HCEC 1CT (cell line): ENCODE measurements at places on chromosomes 5 and 9.

DNA sequence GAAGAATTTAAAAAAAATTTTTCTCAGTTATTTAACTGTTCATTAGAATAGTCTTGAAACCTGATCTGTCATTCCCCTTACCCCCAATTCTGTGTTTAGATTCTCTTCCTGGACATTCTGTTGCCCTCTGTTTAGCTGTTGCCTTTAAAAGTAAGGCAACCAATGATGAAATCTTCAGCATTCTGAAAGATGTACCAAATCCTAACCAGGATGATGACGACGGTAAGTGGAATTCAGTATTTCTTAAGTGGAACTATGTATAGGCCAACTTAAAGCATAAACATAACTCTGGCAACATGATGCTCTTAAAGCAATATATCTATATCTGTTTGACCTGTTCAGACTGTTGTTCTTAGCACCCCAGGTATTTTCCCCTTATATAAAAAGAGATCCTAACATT lies 27.2 kb downstream of the NCBP1 start:
- DNase-seq: peak; percentile 83

GRCh38 chr5:172659909-172660628 lies 19.0 kb downstream of the NEURL1B start:
- DNase-seq: peak; percentile 87

DNA sequence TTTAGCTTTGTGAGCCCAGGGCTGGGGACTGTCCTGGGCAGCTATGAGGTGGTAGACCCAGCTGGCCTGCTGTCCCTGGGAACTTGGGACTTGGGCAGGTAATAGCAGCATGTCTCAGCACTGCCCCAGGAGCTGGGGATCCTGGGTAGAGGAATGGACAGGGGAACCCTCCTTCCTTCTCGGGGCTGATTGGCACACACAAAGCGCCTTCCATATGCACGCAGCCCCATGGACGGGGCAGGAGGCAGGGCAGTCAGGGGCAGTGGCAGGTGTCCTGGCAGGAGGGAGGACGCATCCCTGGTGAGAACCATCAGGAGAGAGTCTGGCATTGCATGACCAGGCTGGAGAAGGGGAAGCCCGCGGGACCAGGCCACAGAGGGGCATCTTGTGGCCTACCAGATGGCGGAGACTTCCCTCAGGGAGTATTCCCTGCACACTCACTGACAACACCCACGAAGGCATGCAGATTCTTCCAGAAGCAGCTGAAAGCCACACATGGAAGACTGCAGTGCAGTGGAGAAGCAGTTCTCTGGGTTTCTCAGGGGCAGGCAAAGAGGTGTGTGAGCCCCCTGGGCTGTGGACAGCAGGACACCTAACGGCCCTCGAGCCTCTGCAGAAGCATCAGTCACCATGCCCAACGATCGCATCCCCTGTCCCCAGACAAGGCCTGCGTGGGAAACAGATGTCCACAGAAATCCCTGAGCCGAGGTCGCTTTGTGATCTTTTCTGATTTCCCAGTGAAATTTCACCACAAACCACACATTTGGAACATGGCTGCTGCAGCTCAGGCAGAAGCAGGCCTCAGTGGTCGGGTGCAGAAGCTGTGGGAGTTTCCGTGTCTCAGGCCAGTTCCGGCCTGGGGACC lies 7.0 kb upstream of the NKD2 start:
- no peak for DNase-seq

DNA sequence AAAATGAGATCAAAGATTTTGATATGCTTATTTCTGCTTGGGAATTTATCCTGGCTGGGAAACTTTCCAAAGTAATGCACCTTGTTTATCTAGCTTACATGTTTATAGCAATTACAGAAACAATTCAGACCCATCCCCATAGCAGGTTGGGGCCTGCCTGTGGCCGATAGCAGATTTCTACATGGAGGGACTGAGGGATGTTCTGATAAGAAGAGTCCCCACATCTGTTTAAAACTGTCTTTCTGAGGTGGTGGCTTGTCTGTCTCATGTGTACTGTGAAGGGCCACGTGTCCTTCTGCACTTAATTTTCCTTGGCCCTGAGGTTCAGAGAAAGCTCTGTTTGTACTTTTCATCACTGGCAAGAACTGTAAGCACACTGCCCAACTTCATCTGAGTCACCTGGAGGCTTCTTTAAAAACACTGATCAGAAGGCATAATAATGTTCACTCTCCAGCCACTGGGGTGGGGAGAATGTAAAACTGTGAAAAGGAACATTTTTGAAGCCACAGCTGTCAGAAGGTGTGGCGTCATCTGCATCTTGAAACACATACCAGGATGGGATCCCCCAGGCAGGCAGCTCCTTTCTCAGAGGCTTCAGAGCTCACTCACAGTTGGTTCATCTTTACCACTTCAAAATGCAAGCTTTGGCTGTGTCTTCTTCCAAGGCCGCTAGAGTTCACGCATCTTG lies 80.3 kb downstream of the MAP1B start:
- no peak for DNase-seq

- peak; percentile 55 for DNase-seq
Measured at GRCh38 chr9:137227054-137227852, at the start of gene RNF224. TSS of gene RNF224 (plus strand) at chr9:137227502. CDS start at chr9:137228336, 834 bp downstream.

GRCh38 chr5:51487952-51488351 lies 104.7 kb downstream of the ISL1 start:
- no peak for DNase-seq

DNA sequence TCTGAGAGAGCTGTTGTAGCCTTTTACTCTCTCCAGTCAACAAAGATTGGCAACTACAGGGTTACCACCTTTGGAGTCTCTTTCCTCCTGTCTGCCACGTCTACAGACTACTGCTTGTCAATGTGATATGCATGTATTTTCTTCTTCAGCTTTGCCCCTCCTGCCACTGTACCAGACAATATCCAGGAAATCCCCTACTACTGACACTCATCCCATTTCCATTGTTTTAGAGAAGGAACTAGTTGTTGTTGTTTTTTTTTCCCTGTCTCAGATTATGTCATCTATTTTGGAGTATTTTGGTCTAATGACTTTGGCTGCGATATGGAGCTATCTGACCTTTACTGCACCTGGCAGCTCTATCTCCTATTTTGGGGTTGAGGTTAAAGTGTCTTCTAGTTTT lies 50.1 kb upstream of the MACIR start:
- DNase-seq: no peak

GRCh38 chr5:156326718-156327259 lies at the start of gene SGCD:
TSS of gene SGCD (plus strand) at chr5:156327164.
- peak; percentile 85 for DNase-seq

DNA sequence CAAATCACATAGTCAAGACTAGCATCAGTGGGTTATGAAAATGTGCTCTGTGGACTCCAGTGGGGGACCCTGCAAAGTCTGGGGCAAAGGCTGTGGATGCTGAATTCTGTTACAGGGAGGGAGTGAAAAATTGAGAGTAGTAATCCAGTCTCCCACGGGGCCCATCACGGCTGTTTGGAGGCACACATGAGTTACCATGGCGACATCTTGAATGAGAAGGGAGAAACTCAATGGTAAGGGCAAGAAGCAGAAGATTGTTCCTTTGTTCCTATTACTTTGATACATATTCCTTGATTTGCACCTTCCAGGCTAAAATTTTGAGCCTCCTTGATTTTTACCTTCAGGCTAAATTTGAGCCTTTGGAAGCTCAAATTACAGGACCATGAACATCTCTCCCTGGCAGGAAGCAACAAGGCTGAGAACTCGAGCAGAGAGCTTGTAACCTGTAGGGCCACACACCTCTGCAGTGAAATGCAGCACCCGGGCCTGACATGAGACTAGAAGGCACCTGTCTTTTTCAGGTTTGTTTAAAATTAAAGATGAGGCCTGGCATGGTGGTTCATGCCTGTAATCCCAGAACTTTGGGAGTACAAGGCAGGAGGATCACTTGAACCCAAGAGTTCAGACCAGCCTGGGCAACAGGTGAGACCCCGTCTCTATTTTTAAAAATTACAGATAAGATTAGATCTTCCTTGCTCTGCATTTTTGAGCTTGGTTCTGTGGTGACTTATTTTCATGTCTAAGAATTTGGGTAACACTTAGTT lies 31.0 kb upstream of the ZFR start:
- DNase-seq: no peak

DNA sequence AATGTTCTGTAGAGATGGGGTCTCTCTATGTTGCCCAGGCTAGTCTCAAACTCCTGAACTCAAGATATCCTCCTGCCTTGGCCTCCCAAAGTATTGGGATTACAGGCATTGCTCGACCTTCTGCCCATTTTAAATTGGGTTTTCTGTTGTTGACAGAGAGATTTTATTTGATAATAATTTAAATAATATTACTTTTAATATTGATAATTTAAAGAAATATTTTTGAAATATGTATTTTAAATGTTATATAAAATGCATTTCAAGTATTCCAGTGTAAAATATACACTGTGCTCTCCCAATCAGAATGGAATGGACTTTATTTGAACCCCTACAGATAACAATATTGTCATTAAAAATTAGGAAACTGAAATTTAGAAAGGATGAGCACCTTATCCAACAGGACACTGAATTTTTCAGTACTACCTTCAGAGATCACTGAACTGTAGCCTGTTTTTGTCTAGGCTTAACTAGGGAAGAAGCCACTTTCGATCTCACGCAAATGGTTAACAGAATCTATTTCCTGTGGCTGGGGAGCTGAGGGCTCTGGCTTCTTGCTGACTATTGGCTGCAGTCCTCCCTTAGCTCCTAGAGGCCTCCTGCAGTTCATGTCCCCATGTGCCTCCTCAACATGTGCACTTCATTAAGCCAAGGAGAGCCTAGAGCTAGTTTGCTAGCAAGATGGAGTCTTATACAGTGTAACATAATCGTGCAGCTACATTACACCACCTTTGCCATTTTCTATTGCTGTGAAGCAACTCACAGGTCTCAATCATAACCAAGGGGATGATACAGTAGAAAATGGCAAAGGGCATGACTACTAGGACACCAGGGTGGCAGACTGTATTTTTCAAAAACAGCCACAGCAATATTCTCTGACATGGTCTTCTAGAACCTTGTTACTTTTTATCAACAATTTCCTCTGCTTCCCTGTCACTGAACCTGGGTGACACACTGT lies 150.0 kb downstream of the CDC42SE2 start:
- DNase-seq: no peak

DNA sequence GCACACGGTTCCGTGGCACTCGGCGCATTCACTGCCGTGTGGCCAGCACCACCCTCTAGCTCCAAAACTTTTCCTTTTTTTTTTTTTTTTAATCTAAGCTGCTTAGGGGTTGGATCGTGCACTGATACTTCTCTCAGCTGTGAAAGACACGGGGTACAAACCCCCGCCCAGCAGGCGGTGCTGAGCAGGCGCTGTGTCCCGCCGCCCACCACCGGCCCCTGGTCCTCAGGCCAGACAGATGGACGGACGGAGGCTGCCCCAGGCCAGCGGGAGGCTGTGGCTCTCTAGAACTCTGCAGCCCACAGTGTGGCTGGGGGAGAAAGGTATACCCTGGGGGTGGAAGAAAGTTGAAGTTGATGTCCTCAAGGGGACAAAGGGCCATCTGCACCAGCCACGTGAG lies 6.2 kb downstream of the AGPAT2 start:
- no peak for DNase-seq

GRCh38 chr5:172412724-172413286 lies 41.5 kb downstream of the SH3PXD2B start:
- peak; percentile 69 for DNase-seq

GRCh38 chr5:73587923-73588322 lies 22.4 kb downstream of the UTP15 start:
- DNase-seq: no peak

GRCh38 chr5:52864371-52864770 lies 76.7 kb downstream of the ITGA1 start:
- DNase-seq: peak; percentile 63

DNA sequence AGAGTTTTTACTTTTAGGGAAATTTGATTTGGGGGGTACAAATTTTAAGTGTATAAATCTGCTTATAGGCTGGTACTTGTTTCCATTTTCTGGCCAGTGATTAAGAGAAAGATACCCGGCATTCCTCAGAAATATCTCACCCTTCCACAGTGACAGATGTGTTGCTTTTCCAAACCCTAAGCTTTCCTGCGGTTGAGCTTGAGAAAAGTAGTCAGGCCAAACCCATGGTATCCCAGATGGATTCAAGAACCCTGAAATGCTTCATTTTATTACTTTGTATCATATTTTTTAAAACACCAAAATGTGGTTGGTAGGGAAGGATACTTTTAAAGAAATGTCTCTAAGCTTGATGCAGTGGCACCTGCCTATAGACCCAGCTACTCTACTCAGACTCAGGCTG lies 23.5 kb downstream of the SPTAN1 start:
- no peak for DNase-seq

DNA sequence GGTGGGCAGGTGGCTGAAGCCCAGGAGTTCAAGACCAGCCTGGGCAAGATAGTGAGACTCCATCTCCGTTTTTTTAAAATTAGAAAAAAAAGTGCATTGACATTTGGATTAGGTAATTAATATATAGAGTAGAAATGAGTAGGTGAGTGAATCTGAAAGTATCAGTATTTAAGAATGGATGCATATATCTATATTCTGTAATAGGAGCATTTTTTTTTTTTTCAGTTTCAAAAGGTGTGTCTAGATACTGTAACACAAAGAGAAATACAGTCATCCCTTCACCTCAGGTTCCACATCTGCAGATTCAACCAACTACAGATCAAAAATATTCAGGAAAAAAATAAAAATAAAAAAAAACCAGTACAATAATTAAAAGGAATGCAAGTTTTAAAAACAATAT lies 50.8 kb downstream of the RBM27 start:
- DNase-seq: no peak

- DNase-seq: peak; percentile 44
Measured at GRCh38 chr5:143376911-143377813, 26.3 kb downstream of the NR3C1 start.

DNA sequence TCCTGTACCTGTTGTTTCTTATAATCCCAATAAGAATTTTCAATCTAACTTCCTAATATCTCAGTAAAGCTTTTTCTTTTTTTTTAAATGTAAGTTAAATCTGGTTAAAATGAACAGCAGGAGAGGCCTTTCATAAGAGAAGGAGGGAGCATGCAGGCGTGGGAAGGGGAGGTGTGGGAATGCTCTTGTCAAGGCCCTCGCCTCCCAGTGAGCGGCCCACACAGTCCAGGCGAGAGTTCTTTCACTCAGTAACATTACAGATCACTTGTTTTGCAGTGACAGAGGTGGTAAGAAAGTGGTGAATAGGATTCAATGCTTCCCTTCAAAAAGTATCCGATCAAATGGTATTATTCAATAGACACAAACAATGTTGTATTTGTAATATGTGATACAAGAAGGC lies 125.0 kb downstream of the EPB41L4A start:
- DNase-seq: no peak

- DNase-seq: no peak
Measured at GRCh38 chr9:134139081-134139480, 3.2 kb downstream of the WDR5 start.

DNA sequence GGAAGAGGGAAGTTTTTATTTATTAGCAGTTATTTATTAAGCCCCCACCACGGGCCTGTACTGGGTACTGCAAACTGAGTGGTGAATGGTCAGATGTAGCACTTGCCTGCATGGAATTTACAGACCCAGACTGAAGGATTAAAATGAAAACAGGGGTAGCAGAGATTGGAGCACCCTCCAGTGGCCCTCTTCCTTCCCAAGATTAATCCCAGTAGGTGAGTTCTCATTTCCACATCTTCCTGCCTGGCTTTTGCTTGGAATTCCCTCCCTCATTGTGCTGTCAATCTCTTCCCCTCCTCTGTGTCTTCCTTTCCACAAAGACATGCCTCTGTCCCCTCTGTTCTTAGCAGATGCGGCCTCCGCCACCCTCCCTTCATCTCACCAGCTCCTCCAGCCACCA lies 39.2 kb downstream of the MVB12B start:
- DNase-seq: no peak
